ENCODE measurements at places on chromosomes 2 and 18.
A peak's percentile ranks its signal among the peaks of the same experiment; 100 is the strongest.

GRCh38 chr2:37784759-37785149 lies 113.3 kb upstream of the CDC42EP3 start:
- DNase-seq = no peak

GRCh38 chr2:27218614-27219013 lies 1.4 kb downstream of the CAD start:
- no peak for DNase-seq

GRCh38 chr2:149857344-149857743 lies 269.8 kb upstream of the MMADHC start:
- no peak for DNase-seq

GRCh38 chr2:23448906-23449305 lies 63.9 kb downstream of the KLHL29 start:
- DNase-seq = no peak

GRCh38 chr2:14516844-14517243 lies 115.7 kb upstream of the LRATD1 start:
- no peak for DNase-seq

DNA sequence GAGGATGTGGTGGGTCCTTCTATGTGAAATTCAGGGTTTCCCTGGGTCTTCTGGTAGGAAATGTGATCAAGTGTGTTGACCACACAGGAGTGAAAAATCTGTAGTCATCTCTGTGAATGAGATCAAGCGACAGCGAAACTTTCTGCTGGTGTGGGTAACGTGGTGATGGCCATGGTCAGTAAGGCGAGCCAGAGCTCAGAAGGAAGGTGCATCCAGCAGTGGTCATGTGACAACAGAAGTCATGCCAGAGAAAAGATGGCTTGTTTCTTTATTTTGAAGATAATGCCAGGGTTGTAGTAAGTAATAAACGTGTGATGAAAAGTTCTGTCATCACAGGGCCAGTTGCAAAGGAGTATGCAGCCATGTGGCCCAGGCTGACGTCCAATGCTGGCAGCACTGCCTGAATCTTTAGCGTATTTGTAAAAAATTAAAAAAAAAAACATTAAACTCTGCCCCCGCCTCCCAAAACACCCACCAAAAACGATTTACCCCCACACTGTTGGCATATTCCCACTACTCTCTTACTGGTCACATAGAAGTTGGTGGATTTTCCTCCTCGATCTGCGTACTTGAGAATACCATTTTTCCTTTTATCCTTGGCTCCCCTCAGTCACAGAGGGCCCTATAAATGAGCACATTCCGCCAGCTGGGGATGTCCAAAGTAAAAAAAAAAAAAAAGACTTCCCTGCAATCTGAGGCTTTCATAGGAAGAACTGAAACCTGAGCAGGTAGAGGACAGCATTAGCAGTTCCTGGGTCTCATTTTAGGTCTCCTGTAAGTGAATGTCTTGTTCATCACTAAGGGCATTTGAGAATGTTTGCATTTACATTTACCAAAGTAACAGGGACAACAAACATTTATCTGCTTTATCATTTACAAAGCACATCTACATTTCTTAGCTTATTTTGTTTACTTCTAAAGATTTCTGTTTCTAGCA lies 70.6 kb downstream of the SLC4A3 start:
- DNase-seq = no peak

DNA sequence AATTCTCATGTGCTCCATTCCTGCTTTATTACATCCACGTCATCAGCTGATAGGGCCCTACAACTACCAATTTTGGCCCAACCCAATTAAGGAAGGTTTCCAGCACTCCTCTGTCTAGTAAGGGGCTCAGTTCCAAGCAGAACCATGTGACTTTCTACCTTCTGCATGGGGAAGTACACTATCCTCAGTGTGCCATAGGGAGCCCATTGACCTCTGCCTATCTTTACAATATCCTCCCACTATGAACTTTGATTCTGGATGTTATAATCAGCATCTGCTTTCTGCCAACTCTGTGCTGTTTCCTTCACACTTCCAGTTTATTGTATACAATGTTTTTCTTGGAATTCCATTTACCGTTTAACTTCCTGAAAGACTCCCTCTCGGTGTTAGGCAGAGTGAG lies 53.9 kb upstream of the GCFC2 start:
- no peak for DNase-seq

- DNase-seq = no peak
These were observed 54.5 kb upstream of the TGIF1 start for GRCh38 chr18:3395466-3395865.

DNA sequence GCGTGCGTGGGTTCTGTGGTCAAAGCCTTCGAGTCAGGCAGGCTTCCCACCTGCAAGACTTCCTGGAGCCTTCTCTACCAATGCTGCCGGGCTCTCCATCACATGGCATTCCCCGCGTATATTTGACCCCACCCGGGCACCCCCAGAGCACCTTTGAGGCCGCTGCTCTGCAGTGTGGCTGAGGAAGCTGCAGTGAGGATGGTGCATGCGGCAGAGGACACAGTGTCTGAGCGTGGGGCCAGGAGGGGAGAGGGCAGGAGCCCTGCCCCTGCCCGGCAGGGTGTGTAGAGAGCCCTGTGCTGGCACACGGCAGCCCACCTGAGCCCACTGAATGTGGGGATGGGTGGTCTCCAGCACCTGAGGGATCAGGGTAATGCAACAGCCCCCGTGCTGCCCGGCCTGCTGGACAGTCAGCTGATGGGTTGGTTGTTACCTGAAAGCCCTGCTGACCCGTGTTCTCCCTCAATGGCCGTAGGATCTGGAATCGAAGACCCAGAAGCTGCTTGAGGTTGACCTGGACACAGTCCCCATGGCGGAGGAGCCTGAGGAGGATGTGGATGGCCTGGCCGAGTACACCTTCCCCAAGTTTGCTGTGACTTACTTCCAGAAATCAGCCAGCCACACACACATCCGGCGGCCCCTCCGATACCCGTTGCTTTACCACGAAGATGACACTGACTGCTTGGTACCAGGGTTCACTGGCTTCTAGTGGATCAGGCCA lies 36.8 kb upstream of the GPR17 start:
- no peak for DNase-seq

DNA sequence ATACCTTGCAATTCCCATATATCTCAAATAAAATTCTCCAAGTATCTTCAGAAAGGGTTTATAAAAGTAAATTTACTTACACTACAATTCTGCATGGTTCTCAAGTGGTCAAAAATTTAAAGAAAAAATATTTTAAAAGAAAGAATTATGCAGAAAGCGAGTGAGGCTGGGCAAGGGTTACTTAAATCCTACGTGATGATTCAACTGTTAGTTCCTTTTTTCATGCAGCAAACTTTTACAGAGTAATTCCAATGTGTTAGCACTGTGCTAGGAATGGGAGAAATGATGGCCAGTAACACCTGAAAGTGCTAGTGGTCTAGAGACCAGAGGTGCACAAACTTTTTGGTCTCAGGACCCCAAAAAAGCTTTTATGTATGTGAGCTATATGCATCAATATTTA lies 133.4 kb downstream of the ATAD2B start:
- no peak for DNase-seq

DNA sequence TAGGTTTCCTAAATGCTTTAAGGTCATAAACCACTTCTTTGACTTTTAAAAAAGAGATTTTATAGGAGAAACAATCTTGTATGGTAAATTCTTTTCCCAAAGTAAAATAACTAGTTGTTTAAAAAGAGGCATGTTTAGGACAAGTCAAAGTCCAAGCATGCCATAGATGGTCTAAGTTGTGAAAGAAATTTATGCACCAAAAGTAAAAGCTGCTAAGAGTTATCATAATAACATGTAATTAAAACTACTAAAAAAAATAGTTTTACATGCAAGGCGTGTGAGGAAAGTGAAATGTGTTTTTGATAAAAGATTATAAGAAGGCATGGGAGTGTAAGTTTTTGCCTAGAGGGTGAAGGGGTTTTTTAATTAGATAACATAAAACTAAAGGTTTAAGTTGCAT lies 22.5 kb downstream of the FAM210A start:
- no peak for DNase-seq

- no peak for DNase-seq
These were observed 21.9 kb downstream of the METTL8 start for GRCh38 chr2:171411791-171412483.

DNA sequence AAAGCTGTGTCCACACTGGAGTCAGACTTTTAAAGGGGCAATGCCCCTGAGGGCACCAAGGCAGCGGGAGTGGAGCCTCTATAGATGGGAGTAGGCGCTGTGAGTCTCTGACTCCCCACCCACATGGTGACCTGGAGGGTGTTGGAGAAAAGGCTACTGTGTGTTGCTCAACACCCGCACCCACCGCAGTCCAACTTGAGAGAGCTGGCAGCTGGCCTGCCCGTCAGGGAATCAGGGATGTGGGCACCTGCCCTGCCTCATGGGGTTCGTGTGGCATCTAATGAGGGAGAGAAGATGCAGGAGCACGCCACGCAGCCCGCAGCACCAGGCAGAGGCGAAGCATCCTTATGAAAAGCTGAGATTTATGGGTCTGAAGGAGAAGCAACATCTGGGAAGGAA lies 84.2 kb downstream of the KLHL29 start:
- DNase-seq = no peak

DNA sequence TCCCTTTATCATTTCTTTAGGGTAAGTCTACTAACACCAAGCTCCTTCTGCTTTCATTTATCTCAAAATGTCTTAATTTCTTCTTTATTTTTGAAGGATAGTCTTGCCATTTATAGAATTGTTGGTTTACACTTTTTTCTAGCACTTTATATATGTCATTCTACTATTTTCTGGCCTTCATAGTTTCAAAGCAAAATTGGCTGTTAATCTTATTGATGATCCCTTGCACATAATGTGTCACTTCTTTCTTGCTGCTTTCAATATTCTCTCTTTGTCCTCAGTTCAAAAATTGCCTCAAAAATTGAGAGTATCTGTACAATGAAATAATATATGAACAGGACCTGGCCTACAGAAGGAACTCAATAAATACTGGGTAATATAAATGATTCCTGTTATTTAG lies 7.9 kb upstream of the TANK start:
- no peak for DNase-seq

GRCh38 chr2:224944707-224945547 lies 97.3 kb downstream of the DOCK10 start:
- DNase-seq = no peak

- DNase-seq = no peak
These were observed 24.9 kb downstream of the ZNF892 start for GRCh38 chr2:95232232-95232631.

DNA sequence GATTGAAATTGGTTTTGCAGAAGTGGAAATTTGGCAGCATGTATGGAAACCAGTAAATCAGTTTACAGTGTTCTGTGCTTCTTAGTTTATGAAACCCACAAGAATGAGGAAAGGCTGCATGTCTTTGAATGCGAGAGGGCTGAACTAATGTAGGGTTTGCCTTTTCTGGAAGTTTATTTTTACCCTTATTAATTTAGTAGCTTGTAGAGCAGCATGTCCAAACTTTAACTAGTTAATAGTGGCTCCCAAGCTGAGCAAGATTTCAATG lies 50.4 kb downstream of the LDLRAD4 start:
- DNase-seq = no peak

DNA sequence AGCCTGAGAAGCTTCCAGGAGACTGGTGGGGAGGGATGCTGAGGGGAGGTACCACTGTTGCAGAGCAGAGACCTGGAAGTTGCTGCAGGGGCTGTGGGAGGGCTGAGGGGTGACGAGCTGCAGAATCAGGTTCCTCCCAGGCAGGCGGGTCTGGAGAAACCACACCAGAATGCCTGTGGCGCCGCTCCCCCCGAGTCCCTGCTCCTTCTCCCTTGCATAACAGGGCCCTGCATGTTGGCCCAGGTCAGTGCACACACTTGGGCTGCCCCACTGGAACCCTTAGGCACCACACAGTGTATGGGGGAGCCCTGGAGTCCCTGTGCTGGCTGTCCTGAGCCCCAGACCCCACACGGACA lies 60.4 kb downstream of the ARL4C start:
- no peak for DNase-seq

DNA sequence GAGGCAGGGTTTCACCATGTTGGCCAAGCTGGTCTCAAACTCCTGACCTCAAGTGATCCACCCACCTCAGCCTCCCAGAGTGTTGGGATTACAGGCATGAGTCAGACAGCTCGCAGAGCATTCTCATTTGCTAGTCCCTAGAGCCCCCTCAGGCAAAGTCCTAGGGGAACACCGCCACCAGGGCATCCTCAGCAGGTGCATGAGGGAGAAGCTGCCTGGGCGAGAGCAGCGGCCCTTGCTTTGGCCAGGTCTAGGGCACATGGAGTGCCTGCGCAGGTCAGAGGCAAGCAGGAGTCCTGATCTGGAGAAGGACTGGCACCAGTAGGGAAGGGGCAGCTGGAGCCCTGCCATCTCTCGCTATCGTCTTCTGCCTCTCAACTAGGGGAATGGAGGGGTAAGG lies 32.4 kb downstream of the NGEF start:
- no peak for DNase-seq

GRCh38 chr18:74342416-74343043 lies 26.9 kb downstream of the C18orf63 start:
- peak; percentile 39 for DNase-seq

DNA sequence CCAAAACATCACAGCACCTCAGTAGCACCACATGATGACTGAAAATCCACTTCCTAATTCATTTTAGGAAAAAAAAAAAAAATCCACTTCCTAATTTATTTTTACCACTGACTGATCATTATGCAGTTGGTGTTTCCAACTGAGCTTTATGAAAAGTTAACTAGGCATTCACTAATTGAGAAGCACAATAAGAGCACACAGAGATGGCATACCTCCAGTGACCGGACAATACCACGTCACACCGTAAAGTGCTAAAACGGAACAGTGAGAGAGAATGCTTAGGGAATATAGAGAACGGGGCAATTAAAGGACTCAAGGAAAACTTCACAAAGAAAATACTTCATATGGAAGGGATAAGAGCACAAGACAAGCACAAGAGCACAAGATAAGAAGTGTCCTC lies 212.5 kb downstream of the NBAS start:
- no peak for DNase-seq

- peak; percentile 53 for DNase-seq
These were observed 70.6 kb downstream of the RPE start for GRCh38 chr2:210072922-210073509.

DNA sequence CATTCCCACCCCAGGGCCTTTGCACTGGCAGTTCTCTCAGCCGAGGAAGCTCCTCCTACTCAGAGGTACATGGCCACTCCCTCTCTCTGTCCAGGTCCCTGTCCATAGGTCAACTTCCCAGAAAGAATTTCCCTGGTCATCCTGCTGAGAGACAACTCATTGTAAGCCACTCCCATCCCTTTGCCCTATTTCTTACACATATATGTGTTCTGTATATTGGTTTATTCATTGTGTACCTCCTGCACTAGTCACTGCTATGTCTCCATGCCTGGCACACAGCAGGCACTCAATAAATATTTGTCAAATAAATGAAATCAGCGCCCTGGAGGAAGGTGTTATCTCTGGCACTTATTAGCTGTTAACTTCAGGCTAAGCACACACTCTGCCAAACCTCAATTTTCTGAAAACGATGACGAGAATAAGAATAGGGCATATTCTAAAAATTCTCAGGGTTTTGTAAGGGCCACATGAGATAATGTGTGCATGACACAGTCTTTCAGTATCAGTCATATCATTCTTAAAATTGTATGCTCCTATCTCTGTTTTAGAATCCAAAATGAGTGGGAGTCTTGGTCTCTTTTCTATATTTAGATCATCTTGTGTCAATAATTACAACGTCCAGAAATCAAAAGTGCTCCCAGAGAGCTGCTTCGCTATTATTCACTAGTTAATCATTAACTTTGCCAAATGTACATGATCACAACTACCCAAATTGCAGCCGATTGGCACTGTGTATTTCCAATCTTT lies 198.0 kb downstream of the ALK start:
- DNase-seq = no peak

Data from GF-D8 (cell line).